ENCODE measurements at places on chromosomes 4 and X.

- DNase-seq, result peak; percentile 96
Measured at GRCh38 chr4:184383497-184384055, 90.8 kb downstream of the IRF2 start.

- DNase-seq, result peak; percentile 81
Measured at GRCh38 chr4:121072224-121073003, at the start of gene NDNF. NDNF (minus strand) TSS chr4:121072535; CDS start chr4:121045837, 26,698 bp downstream.

GRCh38 chrX:153583433-153583832 is 15.5 kb downstream of the CCNQ start:
- peak; percentile 2 for DNase-seq

- no peak for DNase-seq
Measured at GRCh38 chr4:108081256-108081655, 87.5 kb downstream of the LEF1 start.

GRCh38 chr4:56424697-56425514 is 10.5 kb downstream of the PPAT start:
- DNase-seq, result peak; percentile 39

GRCh38 chrX:29627833-29628232 is 587.5 kb upstream of the MAGEB2 start:
- DNase-seq, result no peak

DNA sequence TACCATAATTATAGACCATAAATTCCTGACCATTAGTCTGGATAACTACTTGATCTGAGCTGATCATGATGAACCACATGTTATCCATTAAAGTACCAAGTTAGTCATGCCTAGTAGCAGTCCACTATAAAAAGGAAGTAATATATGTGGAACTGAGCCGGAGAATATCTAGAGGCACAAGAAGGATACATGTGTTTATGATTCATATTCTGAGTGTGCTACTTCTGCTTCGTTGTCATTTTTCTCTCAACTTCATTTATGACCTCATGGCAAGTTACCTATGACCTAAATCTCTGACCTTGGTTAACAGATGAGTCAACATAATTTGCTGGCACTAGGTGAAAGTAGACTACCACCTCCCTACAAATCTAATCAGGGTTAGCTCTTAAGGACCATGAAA is 56.5 kb upstream of the ANKRD17 start:
- DNase-seq, result peak; percentile 83

DNA sequence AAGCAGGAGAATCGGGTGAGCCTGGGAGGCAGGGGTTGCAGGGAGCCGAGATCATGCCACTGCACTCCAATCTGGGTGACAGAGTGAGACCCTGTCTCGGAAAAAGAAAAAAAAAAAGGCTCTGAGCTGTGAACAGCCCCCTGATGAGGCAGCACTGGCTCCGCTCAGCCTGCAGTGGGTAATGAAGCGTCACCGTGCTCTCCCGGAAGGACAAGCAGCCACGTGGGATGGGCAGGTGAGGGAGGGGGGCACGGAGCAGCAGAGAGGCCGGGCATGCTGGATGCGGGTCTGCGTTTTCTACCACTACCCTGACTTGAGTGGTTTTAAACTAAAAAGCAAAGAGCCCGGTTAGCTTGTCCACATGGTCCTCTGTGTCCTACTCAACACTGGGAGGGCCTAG is 15.5 kb downstream of the TACC3 start:
- DNase-seq, result no peak

GRCh38 chr4:145840162-145840768 is 98.4 kb downstream of the ZNF827 start:
- DNase-seq, result peak; percentile 59

DNA sequence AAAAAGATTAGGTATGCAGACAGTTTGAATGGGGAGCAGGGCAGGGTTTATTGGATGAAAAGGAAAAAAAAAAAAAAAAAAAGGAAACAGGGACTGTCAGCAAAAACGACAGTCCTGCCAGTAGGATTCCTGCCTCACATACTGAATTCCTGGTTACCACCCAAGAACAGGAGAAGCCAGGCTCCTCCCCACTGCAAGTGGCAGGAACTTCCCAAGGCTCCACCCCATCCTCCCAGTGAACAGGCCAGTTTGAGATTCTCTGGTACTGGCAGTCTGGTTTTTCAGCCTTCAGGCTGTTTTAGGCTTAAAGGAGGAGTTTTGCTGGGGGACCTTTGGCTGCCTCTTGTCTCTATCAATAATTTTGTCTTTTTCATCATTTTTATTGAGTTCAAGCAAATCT is 360.0 kb upstream of the CXorf51A start:
- DNase-seq, result no peak

- DNase-seq, result peak; percentile 0
Measured at GRCh38 chrX:96140796-96141195, 543.8 kb upstream of the DIAPH2 start.

- no peak for DNase-seq
Measured at GRCh38 chr4:172411149-172411548, 597.9 kb downstream of the GALNTL6 start.

GRCh38 chrX:23422912-23423311 is 88.3 kb downstream of the PTCHD1 start:
- no peak for DNase-seq

DNA sequence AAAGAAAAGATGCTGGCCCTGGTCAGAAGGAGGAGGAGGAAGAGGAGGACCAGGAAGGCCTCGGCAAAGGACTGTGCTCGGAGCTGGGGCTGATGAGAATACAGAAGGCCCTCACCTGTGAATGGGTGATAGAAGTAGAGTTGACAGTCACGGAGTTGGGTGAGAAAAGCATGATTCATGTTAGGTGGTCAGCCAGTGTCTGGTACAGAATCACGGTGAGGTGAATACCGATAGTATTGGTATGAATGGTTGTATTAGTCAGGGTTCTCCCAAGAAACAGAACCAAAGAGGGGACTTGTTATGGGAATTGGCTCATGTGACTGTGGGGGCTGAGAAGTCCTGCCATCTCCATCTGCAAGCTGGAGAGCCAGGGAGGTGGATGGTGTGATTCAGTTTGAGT is 32.5 kb upstream of the FAM156A start:
- DNase-seq, result no peak

- DNase-seq, result peak; percentile 30
Measured at GRCh38 chrX:68261060-68261672, 172.1 kb downstream of the OPHN1 start.

GRCh38 chrX:4963432-4963831 is 1250.0 kb upstream of the PRKX start:
- no peak for DNase-seq

- no peak for DNase-seq
Measured at GRCh38 chr4:26737385-26737784, 123.3 kb upstream of the STIM2 start.

- peak; percentile 7 for DNase-seq
Measured at GRCh38 chr4:77861495-77861894, 1.1 kb upstream of the MRPL1 start.

GRCh38 chr4:106690487-106690886 is 321.9 kb upstream of the GIMD1 start:
- DNase-seq, result peak; percentile 86

DNA sequence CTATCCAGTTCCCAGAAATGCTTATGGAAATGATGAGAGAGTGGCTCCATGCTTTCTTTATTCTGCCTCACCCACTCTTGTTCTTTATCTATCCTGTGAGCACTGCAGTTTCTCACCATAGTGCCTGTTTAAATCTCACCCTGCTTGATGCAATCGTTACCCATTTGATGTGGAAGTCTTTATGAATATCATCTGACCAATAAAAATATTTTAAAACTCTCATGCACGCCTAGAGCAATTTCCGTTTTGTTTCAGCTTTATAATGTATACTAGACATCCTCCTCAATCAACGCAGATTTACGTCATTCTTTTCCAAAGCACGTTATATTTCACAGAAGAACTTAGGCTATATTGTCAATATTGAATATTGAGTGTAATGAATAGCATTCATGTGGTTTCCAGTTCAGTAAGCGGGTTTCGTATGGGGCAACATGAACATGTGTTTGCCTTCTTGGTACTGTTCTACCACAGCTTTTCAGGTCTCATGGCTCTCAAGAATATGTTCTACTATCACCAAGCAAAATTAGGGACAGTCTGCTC is 32.9 kb downstream of the GPM6A start:
- DNase-seq, result no peak

DNA sequence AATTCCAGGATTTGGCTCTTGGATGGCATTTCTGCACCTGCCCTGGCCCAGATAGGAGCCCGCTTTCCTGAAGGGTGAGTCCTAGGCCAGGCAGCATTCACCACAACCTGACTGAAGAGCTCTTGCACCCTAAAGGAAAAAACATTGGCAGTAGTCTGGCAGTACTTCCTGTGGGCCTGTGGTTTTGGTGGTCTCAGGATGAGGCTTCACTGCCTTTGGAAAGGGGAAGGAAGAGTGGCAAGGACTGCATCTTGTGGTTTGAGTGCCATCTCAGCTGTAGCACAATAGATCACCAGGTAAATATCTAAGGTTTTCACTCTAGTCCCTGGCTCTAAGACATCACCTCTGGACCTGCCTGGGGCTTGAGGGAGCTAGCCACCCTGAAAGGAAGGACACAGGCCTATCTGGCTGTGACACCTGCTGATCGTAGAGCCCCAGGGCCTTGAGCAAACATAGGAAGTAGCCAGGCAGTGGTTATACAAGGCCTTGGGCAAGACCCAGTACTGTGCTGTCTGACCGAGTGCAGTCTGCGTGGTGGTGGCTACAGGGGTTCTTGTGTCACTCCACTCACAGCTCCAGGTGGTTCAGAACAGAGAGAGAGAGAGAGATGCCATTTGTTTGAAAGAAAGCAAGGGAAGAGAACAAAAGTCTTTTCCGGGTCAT is 28.5 kb upstream of the PRRG1 start:
- no peak for DNase-seq

DNA sequence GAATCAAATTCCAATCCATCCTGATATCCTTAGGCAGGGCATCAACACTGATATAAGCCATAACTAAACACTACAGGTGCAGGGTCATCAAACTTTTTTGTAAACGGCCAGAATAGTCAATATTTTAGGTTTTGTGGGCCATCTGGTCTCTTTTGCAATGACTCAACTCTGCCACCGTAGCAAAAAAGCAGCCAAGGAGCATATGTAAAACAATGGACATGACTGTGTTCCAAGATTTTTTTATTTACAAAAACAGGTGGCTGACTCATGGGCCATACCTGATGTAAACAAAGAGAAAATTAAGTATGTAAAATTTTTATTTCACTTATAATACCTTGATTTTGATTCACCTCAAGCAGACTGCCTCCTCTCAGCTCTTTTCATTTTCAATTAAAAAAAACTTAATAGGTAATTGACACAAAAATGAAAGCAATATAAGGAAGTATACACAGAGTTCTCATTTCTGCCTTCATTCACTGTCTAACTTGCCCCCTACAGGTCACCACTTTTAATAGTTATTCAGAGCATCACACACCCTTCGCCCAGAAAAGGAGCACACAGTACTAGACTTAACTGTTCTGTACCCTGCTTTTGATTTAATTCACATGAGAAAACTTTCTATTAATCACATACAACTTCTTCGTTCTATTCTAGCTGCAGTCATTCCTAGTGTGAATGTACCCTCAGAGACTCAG is 35.3 kb upstream of the GPM6B start:
- DNase-seq, result no peak

- peak; percentile 94 for DNase-seq
Measured at GRCh38 chr4:54784161-54784671, 126.5 kb downstream of the KIT start.

- peak; percentile 28 for DNase-seq
Measured at GRCh38 chr4:149884046-149884445, 68.4 kb upstream of the IQCM start.

- DNase-seq, result peak; percentile 28
Measured at GRCh38 chrX:118727686-118728339, 407 bp downstream of the IL13RA1 start.

DNA sequence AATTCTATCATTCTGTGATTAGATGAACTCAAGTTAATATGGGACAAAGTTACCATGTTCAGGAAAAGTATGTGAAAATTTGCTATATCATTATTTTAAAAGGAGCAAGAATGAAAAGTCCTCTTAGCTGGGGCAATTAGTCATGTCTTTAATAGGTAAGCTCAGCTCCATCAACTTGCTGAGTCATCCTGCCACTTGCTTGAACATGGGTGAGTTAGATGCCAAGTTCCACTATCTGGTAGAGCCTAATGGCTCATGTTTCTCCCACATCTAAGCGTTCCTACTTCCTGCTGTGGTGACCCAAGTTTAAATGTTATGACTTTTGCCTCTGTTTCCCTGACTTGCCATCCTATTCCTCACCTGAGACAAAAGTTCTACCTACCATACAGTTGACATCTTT is 276.8 kb downstream of the ZNF674 start:
- DNase-seq, result peak; percentile 42

DNA sequence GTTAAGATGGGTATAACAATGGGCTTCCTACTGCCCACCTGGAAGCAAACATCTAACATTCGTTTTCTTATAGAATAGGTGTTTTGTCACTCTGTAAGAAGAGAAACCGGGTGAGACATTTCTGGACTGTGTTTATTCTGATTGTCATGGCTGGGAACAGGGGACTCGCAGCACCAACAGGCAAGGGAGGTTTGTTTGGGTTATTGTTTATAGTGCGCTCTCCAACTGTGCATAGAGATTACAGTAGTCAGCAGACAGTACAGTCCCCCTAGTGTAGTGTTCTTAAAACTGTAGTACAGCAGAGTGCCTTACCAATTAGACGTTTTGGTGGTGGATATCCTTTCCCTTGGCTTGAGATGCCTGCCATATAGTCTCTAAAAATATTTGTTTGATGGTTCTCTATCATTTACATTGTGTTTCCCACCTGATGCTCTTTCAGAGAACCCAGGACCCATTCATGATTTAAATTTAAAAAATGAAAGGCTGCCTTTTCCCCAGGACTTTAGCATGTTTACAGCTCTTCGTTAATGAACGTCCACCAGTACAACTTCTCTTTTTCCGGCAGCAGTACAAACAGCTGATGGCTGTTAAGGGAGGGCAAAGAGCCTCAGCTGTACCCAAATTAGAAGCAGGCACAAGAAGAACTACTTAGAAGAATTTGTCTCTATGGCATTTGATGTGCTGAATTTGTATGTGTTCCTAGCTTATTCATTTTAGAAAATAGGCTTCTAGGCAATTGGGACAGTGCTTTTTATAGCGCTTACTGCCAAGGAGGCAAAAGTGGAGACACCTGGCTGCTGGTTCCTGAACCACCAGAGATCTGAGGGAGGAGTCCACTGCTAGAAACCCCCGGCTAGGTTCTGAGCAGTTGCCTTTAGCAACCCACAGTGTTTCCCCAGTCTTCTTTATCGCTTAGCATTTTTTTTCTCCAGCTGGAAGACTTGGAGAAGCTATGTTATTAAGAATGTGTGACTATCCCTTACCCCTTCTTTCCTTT is 1.0 kb upstream of the RNF150 start:
- DNase-seq, result no peak

- DNase-seq, result peak; percentile 66
Measured at GRCh38 chrX:21412883-21413282, 38.7 kb downstream of the CNKSR2 start.

DNA sequence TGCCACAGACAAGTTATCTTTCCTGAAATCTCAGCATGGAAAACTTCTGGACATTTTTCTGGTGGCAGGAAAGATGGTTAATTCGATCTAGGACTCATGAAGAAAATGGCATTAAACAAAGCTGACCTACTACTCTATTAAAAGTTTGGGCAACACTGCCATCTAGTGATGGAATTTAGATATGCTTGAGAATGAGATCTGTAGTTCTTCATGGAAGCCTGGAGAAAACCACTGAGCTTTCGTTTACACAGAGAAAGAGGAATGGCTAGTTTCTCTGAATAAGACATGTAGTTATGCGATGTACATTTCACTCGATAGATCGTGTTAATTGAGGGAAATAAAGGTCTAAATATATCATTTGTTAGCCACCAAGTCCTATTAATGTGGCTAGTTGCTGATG is 51.7 kb upstream of the CHRDL1 start:
- peak; percentile 57 for DNase-seq

GRCh38 chr4:78661086-78661690 is 109.6 kb downstream of the ANXA3 start:
- no peak for DNase-seq

Measured in fibroblast of skin of right biceps (primary cell).